ENCODE measurements at places on chromosomes 5 and 9.

DNA sequence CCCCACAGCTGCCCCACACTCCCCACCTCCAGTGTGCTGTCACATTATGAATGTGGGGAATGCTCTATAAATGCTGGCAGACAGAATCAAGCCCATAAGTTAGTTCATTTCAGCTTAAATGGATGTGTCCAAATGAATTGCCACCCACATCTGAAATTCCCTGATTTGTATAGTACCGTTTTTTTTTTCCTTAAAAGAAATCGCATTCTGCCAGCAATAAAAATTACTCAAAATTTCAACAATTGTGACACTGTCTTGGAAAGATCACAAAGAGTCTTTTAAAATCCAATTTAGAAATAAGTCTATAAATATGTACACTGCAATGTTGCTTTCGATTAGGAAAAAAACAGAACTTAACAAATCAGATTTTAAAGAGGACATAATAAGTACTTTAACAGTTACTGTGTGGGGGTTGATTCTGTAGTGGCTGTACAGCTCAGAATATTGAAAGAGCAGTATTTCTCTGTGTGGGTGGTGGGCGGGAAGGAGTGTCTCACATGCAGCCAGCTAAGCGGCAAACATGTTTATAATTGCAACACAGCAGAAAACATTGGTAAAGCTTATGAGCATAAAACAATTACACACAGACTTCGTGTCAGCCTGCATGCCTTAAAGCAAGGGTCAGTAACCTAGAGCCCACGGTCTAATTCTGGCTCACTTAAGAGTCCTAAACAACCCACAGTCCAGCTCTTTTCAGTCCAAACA lies 24.9 kb upstream of the CSNK1G3 start:
- DNase-seq, result no peak

DNA sequence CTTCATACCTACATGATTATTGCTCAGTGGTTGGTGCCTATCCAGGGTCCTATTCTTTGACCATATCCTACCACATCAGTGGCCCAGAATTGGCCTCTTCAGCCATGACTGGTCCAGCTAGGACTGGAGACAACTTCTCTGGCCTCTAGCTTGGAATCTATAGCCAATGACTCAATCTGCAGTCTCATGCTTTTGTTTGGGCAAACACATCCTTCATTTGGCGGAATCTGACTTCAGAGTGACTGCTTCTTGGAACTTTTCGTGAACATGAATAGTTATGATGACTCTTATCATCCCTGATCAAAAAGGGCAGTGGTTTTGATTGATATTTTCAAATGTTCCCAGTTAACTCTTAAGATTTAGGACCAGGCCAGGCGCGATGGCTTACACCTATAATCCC lies 134.1 kb downstream of the PAPPA start:
- no peak for DNase-seq

GRCh38 chr9:37839496-37840461 lies 39.2 kb downstream of the DCAF10 start:
- DNase-seq, result no peak

DNA sequence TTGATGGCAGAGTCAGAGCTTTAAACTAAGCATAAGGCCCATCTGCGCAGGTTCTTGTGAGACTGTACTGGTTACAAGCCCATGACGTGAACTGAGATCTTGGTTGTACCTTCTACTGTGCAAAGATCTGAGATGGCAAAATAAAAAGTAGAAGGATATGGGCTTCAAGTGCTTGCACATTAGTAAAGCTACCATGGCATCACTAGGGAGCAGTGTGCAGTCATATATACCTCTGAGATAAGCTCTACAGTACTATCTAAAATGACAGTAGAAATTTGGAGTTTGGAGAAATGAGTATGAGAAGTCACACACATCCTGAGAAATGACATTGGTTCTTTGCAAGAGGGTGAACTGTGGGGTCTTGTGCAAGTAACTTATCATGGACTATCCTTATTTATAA lies 408.2 kb upstream of the PRR16 start:
- DNase-seq, result no peak

GRCh38 chr5:138359621-138360020 lies 7.1 kb downstream of the KDM3B start:
- DNase-seq, result no peak

GRCh38 chr5:168472329-168472728 lies 13.9 kb upstream of the RARS1 start:
- DNase-seq, result no peak

GRCh38 chr9:70746760-70747159 lies 332.3 kb upstream of the KLF9 start:
- no peak for DNase-seq

GRCh38 chr9:23850242-23850689 lies 24.2 kb upstream of the ELAVL2 start:
- no peak for DNase-seq

- no peak for DNase-seq
These were observed 8.7 kb downstream of the CLTB start for GRCh38 chr5:176407456-176408251.

All from activated CD8-positive, alpha-beta memory T cell treated with anti-CD3 and anti-CD28 coated beads, Interleukin-2, amount 50 U/mL, for 48 hours (primary cell).